ENCODE measurements at places on chromosomes 12 and 14. TPM values are rescaled to one million over a fixed set of nuclear protein-coding genes. Genes with fewer than 3 reads are reported as not detected.

DNA sequence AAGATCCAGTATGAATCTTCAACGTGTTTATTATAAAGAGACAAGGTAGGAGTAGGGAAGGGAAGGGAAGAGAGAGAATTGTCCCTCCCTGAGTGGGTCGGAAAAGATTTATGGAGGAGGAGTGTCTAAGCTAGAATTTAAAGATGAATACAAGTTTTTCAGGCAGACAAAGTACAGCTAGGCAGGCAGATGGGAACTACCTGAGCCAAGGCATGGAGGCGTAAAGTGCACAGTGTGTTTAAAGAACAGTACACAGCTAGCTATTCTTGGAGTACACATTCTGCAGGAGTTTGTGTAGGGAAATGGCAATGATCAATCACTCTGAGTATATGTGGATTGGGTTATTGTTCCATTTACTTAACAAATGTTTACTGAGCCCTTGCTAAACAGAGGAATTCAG lies 20.1 kb downstream of the PLEKHG7 start:
- DNase-seq: no peak

DNA sequence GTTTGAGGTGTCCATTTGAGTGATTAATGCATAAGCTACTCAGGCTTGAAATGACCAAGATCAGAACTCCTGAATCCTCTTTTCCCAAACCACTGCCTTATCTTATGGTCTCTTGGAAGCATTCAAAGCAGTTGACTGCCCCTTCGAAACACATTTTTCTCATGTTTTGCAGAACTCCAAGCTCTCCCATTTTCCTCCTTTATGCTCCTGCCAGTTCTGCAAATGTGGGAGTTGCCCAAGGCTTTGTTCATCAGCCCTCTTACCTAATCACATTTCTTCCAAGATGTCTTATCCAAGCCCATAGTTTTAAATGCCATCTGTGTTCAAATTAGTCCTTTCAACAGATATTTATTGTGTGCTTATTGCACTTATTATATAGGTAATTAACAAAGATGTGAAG lies 1.8 kb upstream of the DNAAF2 start:
- no peak for DNase-seq

DNA sequence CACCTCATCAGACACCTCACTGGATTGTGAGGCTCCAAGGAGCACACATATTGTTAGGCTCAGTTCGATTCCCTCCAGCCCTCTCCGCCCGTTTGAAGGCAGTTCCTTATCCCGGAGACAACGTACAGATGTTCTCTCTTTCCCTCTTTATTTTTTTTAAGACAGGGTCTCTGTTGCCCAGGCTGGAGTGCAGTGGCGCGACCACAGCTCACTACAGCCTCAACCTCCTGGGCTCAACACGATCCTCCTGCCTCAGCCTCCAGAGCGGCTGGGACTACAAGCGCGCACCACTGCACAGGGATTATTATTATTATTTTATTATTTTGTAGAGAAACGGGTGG lies 718 bp upstream of the TROAP start:
- no peak for DNase-seq

DNA sequence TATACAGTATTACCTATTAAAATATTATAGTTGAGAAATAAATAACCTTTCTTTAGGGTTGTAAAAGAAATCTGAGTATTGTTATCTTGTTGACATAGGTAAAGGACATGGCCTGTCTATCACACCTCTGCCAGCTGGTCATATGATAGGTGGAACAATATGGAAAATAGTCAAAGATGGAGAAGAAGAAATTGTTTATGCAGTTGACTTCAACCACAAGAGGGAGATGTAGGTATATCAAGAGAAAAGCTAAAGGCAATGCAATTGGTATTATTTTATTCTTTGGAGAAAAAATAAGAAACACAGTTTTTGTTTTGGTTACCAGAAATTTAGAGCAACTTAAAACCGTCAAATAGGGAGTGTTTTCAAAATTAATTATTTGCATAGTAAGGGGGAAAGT lies 13.5 kb downstream of the CPSF2 start:
- peak; percentile 59 for DNase-seq

DNA sequence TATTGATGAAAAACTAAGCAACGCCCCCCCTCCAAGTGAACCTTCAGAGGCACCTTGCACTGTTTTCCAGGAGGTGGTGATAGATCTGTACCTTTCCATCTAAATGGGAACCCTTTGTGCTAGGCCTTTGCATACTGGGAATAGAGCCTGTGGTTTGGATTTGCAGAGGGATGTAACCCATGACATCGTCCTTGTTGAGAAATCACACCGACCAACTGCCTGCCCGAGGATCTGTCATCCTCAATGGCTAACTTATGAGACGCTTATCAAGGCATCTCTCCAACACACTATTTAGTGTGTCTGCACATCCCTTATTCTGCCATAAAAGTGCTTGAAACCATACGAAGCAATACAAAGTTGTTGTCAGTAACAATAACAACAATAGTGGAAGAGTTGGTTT lies 22.9 kb downstream of the NTN4 start:
- peak; percentile 59 for DNase-seq

GRCh38 chr12:7162691-7163114 lies 26.8 kb upstream of the PEX5 start:
- DNase-seq: no peak

DNA sequence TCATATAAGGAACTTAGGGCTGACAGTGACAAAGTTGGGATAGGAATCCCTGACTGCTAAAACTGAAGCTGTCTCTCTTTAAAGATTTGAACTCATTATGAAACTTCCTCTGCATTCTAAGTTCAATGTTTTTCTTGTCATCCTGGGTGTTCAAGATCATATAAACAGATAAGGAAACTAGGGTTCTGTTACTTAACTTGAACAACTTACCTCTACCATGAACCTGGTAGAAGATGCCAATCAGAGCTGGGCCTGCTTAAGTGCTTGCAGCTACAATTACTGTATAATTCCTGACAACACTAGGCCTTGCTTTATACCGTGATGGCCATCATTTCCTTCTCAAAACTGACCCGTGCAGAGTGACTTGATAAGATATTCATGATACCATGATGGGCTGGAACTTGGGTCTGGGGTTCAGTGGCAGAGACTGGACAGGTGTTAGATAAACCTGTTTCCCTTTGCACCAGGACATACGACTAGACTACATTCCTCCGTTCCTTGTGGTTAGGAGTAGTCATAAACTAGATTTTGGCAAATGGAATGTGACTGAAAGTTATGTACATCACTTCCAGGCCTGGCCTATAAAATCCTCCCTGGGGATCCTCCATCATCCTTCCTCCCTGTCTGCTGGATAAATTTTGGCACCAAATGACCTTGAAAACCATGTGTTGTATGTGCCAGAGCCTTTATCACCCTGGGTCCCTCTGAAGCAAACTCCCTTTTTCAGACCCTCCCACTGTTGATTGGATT lies 172.2 kb upstream of the PRICKLE1 start:
- no peak for DNase-seq

- DNase-seq: peak; percentile 64
Measured at GRCh38 chr12:74337951-74338350, 199.7 kb upstream of the ATXN7L3B start.

- no peak for DNase-seq
Measured at GRCh38 chr14:74647678-74648461, 35.8 kb upstream of the LTBP2 start.

DNA sequence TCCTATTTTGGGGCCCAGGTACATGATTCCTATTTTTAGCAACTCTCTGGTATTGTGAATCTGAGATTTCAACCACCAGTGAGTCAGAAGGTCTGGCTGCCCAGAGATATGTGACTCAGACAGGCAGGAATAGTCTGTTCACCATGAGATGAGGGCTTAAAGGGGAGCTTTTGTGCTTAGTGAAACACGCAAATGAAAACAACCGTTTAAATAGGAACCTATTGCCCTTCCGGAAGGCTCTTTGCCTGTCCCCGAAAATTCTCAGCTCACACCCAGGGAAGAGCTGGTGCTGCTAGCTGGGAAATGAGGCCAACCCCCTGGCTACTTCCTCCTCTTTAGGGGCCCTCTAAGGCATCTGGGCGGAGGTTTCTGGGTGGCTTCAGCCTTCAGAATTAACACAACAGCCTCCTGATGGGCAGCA lies 283.6 kb downstream of the CACNA1C start:
- peak; percentile 97 for DNase-seq

- DNase-seq: no peak
Measured at GRCh38 chr12:105567061-105567460, 236.6 kb downstream of the C12orf75 start.

- DNase-seq: peak; percentile 2
Measured at GRCh38 chr12:22787557-22787956, 162.6 kb downstream of the ETNK1 start.

DNA sequence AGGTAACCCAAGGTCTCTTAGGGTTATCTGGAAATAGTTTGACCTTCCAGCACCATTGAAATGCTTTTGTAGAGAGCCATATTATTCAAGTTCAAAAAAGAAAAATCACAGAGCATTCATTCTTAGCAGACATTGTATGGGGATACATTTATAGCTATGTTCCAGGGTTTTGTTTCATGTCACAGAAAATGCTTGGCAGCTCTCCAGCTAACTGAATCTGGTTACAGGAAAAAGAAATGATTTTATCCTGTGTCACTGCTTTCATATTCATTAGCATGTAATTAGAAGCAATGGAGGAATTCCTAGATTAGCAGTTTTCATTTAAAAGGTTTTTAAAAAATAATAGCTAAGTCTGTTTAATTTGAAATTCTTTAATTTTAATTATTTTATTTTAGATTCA lies 78.9 kb downstream of the SNAPC1 start:
- DNase-seq: no peak

DNA sequence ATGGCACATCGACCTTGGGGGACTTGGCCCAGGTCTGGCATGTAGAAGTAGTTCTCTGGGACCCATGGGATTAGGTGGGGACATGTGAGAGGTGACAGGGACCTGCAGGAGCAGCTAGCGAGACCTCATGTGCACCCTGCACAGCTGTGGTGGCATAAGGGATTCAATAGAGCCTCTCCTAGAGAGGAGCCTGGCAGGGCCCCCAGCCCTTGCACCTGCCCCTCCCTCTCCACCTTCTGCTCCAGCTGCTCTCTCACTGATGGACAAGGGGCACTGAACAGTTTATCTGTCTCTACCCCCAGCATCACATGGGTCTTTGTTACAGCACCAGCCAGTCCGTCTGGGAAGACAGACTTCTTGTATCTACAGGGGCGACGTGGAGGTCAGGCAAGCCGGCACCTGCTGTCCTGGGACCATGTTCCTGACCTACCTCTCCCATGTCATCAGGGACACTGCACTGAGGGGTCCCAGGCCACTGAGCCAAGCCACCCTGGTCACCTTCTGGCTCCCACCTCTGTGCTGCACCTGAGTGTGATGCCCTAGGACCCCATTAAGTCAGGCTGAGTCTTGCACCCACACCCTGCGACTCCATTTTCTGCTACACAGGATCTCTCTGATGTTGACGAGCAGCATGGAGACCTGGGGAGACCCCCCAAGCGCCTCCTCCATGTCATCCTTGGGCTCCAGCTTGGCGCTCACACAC lies 32.6 kb downstream of the DDX11 start:
- DNase-seq: no peak

- DNase-seq: peak; percentile 28
Measured at GRCh38 chr12:50103767-50104321, at the start of gene GPD1. GPD1 (plus strand) TSS chr12:50104008; CDS start chr12:50104051, 43 bp downstream.

- no peak for DNase-seq
Measured at GRCh38 chr12:65465766-65466547, 187.5 kb downstream of the MSRB3 start.

- DNase-seq: no peak
Measured at GRCh38 chr12:51984657-51985056, 22.1 kb upstream of the TAMALIN start.

GRCh38 chr14:24846261-24846660 lies 203.7 kb downstream of the STXBP6 start:
- no peak for DNase-seq

- no peak for DNase-seq
Measured at GRCh38 chr12:8689681-8690080, 8.1 kb upstream of the RIMKLB start.

- peak; percentile 28 for DNase-seq
Measured at GRCh38 chr14:77151918-77152588, 10.5 kb upstream of the ZDHHC22 start.

GRCh38 chr12:99436584-99436983 lies 211.0 kb upstream of the GARIN6 start:
- DNase-seq: no peak

- DNase-seq: no peak
Measured at GRCh38 chr12:132117558-132117875, 26.6 kb downstream of the DDX51 start.

DNA sequence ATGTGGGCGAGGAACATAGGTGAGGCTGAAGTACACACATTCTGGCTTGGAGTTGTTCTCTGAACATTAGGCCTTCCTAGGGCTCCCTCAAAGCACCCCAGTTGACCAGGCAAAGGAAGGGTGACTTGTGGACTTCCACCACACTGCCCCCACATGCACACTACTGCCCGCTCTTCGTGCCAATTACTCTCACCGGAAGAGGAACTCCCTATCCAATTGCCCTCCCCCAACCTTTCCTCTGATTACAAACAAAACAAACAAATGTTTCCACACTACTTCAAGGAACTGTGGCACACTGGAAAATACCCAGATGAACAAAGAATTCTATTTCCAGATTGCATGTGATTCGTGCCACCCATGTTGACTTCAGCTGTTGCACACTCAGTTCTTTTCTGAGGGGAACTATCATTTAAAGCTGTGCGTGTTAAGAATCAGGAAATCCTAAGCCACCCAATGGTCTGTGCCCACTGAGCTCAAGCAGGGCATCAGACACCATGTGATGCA lies 139.3 kb downstream of the SSPN start:
- DNase-seq: no peak

DNA sequence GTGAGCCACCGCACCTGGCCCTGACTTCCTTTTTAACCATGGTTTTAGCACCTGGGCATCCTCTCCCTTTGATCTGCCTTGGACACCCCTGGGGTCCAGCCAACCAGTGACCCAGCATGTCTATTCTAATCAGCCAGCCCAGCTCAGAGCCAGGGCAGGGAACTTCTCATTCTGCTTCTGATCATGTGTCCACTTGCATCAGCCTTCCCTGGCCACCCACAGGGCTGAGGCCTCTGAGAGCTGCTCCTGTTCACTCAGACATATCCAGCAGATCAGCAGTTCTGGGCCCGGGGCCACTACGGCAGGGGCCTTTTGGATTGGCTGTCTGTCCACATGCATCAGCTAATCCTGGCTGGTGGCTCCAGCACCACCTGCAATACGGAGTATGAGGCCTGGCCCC lies 117.9 kb upstream of the MAP1LC3B2 start:
- DNase-seq: peak; percentile 30

DNA sequence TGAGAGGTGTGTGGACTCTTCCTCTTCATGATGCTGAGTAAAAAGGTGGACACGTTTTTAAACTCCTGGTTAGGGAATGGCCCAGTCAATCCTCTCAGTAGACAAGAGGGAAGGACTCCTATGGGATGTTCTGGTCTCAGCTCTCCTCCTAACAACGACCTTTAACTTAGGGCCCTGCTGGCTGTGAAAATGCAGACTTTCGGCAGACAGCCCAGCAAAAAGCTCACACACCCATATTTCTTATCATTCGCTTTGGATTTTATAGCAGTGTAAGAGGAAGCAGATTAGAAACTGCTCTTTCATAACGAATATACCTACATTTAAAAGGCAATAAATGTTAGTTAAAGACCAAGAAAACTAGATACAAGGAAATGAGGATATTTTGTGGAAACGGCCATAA lies 18.0 kb upstream of the YARS2 start:
- DNase-seq: no peak

The TOMM20L gene
- polyA plus RNA-seq: not detected

The SENP1 gene
- 7.2 TPM for polyA plus RNA-seq

The MIP gene
- not detected for polyA plus RNA-seq

The NUAK1 gene
- polyA plus RNA-seq: 4.9 TPM

The LHX5 gene
- not detected for polyA plus RNA-seq

The DDX23 gene
- 59.1 TPM for polyA plus RNA-seq

The KCNC2 gene
- polyA plus RNA-seq: not detected
